ENCODE measurements at places on chromosomes 11 and 22. TPM values are rescaled to one million over a fixed set of nuclear protein-coding genes. Genes with fewer than 3 reads are reported as not detected.

Gene SEC14L6
- not detected for total RNA-seq

Gene CDKN1C
- total RNA-seq, result 0.21 TPM

Gene MB
- total RNA-seq, result not detected

Gene MSANTD2
- 6.0 TPM for total RNA-seq

Gene NOX4
- total RNA-seq, result 5.3 TPM

Gene P4HA3
- 0.94 TPM for total RNA-seq

Gene OR51E2
- total RNA-seq, result not detected

Gene OR52A1
- not detected for total RNA-seq

Gene CECR2
- total RNA-seq, result not detected

Gene BBOX1
- not detected for total RNA-seq

Gene PVALB
- total RNA-seq, result not detected

Gene TSPAN18
- not detected for total RNA-seq

Gene BTG4
- not detected for total RNA-seq

Gene KRTAP5-2
- total RNA-seq, result not detected

Gene KCNK7
- total RNA-seq, result 0.22 TPM

Gene PKDREJ
- not detected for total RNA-seq

Gene CEND1
- total RNA-seq, result 12.6 TPM

Gene ZC3H12C
- 3.0 TPM for total RNA-seq

Gene OR2AT4
- total RNA-seq, result not detected

Gene BEST1
- total RNA-seq, result 1.8 TPM

Gene SLCO2B1
- not detected for total RNA-seq

Gene IL17REL
- total RNA-seq, result not detected

Gene CAPN5
- total RNA-seq, result 20.7 TPM

Gene RFPL1
- total RNA-seq, result not detected

Gene TCN2
- 2.8 TPM for total RNA-seq

Gene CRACR2B
- 1.6 TPM for total RNA-seq

Gene CLCF1
- 8.7 TPM for total RNA-seq

Gene MRGPRE
- not detected for total RNA-seq

Gene VSIG2
- total RNA-seq, result not detected

Gene PNPLA5
- not detected for total RNA-seq

Gene LMF2
- 124 TPM for total RNA-seq

Gene TRIM34
- total RNA-seq, result 5.9 TPM

Gene TRIM49
- total RNA-seq, result not detected

Gene MAJIN
- total RNA-seq, result not detected

Gene OLFML1
- total RNA-seq, result not detected

Gene KBTBD3
- 2.4 TPM for total RNA-seq

Gene MRGPRX4
- not detected for total RNA-seq
